NCI-H2227 treated with DMSO at 0.1 percent for 48 hours (cell line): ENCODE measurements at places on chromosomes 5 and 9.

GRCh38 chr5:107808671-107809137 lies 138.0 kb upstream of the EFNA5 start:
- peak; percentile 52 for DNase-seq

DNA sequence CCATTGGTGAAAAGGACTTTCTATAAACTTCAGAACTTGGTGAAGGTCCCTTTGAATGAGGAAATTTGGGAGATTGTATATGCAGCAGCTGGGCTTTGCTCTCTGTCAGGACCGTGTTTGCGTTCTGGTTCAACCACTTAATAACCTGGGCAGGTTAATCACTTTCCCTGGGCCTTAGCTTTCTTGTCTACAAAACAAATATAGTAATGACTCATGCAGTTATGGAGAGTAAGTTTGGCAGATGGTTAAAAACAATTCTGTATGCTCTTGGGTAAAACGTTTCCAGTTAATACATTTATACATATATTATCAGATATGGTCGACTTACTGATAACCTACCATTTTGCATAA lies 197.0 kb downstream of the ARHGEF28 start:
- DNase-seq: no peak

GRCh38 chr5:153797484-153797883 lies 241.2 kb downstream of the FAM114A2 start:
- DNase-seq: no peak

DNA sequence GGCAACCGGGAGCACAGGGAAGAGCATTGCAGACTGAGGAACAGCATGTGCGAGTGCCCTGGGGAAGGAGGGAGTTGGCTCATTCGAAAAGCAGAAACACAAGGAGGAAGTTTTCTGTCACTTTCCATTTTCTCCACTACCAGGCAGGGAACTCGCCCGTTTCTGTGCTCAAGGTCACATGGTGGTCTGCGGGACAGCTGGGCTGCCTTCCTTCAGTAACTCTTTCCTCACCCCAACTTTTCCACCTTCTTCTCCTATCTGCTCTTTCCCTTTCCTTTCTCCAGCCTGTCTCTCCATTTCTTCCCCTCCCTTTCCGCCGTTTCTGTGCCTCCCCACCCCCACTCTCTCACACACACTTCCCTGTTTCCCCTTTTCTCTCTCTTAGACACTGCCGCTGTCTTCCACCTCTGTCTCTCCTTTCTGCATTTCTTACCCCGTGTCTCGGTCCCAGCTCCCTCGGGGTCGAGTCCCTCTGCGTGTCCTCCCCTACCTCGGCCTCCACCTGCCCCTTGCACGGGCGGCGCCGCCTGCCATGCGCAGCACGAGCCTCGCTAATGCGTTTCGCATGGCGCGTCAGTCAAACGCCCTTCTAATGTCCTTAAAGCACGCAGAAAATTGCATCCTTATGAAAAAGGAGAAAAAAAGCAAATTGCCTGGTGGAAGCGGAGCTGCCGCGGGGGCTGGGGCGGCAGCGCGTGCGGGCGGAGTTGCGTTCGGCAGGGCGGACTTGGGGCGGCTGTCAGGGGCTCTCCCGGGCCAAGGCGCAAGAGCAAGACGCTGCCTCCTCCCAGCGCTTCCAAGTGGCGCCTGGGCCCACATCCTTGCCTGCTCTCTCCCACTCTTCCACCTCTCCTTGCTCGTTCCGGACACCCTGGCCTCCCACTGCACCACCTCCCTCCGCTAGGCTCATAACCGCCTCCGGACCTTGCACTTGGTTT lies 9.5 kb downstream of the BARX1 start:
- DNase-seq: no peak

- DNase-seq: peak; percentile 88
Observed at GRCh38 chr5:32489791-32490562, 45.4 kb upstream of the ZFR start.

DNA sequence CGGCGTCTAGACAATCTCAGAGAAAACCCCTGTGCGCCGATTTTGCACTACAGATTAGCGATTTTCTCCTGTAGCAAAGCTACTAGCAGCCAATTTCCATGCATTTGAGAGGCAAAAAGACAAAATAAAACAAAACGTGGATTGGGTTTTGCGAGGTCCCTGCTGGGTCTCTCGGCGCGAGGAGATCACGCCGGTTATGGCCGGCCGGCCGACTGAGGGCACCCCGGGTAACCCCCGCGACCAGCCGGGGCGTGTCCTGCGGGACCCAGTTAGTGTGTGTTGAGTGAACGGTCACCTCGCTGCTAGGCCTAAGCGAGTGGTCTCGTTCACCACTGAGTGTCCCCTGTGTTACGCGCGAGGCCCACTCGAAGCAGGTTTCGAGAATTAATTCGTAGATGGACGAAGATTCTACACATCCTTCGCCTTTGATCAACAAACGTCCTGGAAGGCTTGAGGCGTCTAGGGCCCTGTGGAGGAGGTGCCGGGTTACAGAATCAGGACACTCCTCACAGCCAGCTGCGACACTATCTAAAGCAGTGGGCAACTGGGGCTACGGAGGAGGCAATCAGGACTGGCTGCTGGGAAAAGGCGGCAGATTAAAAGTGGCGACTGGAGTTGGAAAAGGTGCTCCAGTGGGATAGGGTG lies 764 bp upstream of the VDAC1 start:
- no peak for DNase-seq

GRCh38 chr5:72238712-72239445 lies 81.2 kb downstream of the MRPS27 start:
- no peak for DNase-seq
